RKO (cell line): ENCODE measurements at places on chromosomes 5 and 9.

DNA sequence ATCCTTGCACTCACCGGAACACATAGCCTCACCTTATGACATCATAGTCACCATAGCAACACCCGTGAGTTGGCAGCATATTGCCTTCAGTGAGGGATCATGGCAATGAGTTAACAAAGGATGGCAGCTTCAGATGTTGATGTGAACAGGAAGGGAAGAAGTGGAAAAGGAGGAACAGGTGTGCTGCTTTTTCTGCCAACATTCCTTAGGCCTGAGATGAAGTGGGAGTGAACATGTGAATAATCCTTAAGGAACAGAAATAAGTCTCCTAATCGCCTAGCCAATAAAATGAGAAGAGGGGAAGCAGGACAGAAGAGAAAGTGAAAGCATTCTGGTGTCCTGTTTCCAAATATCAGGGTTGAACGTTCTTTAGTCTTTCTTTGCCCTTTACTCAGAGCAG, 360.0 kb downstream of the BRINP1 start:
- peak; percentile 18 for DNase-seq

DNA sequence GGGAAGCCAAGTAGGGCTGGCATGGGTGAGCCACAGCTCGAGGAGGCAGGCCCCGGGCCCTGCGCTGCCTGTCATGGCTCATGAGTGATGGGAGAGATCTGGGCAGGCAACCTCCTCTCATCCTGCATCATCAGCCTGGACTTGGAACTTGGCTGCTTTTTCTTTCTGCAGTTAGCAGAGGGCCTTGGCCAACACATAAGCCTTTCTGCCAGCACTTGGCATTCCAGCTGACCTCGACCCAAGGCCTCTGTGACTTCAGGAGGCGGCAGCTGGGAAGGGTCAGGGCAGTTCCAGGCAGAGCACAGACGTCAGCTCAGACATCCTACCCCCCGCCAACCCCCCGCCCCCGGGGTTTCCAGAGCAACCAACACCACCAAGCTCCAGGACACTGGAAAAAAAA, 7.6 kb downstream of the S1PR3 start:
- DNase-seq = no peak

- no peak for DNase-seq
Observed at GRCh38 chr5:118598311-118598710, 390.0 kb downstream of the DTWD2 start.

DNA sequence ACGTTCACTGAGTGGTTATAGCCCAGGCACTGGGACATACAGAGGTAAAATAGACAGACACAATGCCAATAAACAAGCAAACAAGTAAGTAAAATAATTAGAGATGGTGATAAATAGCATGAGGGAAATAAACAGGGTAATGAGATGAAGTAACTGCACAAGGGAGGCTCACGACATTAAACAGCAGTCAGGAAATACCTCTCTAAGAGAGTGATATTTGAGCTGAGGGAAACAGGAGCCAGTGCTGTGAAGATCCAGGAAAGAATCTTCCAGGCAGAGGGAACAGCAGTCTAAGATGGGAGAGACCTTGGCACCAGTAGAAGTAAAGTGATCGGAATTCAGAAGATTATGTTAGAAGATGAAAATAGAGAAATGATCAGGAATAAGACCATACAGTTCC, 279.4 kb downstream of the HINT1 start:
- DNase-seq = no peak

DNA sequence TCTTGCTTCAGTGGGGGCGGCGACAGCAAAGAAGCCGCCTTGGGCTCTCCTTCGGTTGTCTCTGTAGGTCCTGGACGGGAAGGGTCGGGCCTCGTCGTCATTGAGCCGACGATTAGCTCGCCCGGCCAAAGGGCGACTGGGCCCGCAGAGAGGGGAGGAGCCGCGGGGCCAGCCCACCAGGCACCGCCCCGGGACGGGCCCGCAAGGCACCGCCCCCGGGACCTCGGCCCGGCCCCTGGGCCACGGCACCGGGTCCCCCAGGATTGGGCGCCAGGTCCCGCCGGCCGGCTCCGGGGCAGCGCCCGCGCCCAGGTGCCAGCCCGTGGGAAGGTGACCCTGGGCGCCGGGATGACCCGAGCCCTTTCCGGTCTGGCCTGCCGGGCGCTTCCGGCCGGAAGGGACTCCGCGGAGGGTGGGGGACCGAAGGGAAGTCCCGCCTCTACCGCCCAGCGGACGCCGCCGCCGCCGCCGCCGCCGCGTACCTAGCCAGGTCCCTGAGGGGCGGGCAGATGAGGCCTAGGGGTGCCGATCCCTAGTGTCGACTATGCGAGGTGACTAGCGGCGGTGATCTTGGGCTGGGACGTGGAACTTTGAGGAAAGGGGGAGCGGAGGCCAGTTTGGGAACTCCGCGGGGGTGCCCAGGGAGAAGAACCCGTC, at the start of the genes GBA2 and RGP1:
GBA2 (minus strand) TSS at position 371 of the 657 bp plus-strand sequence. CDS start 524 bp downstream, outside the sequence.
RGP1 (plus strand) TSS at position 430 of the 657 bp plus-strand sequence. CDS start 469 bp downstream, outside the sequence.
- peak; percentile 75 for DNase-seq

- DNase-seq = no peak
Observed at GRCh38 chr9:14031060-14031414, 282.9 kb downstream of the NFIB start.

DNA sequence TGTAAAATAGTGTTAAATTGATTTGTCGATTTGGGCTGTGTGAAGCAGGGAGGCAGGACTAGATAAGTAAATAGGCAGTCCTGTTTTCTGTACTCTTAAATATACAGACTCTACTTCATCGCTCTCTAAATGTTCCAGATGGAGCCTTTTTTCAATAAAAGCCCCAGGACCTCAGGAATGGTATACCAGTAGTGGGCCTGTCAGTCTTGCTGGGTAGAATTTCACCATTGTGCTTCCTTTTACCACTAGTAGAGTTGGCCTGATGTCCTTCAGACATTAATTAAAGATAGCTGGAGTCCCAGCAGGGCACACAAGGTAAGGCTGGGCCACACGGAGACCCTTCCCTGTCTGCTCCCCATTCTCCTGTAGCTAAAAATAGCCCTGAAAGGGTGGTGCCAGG, 6.0 kb downstream of the SNX18 start:
- DNase-seq = no peak

DNA sequence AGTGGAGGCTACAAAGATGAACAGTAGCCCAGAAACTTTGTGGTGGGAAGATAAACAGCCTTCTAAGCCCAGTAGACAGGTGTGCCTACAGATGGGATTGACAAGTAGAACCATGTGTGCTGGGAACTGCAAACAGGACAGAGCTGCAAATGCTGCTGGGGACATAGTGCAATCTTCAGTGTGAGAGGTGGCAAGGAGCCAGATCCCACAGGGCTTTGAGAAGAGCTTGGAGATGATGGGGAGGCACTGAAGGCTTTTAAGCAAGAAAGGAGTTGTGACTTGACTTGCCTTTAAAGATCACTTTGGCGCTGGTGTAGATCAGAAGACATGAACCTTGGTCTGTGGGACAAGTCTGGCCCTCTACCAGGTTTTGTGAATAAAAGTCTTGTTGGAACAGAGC, 675.2 kb downstream of the ACTL7B start:
- no peak for DNase-seq

DNA sequence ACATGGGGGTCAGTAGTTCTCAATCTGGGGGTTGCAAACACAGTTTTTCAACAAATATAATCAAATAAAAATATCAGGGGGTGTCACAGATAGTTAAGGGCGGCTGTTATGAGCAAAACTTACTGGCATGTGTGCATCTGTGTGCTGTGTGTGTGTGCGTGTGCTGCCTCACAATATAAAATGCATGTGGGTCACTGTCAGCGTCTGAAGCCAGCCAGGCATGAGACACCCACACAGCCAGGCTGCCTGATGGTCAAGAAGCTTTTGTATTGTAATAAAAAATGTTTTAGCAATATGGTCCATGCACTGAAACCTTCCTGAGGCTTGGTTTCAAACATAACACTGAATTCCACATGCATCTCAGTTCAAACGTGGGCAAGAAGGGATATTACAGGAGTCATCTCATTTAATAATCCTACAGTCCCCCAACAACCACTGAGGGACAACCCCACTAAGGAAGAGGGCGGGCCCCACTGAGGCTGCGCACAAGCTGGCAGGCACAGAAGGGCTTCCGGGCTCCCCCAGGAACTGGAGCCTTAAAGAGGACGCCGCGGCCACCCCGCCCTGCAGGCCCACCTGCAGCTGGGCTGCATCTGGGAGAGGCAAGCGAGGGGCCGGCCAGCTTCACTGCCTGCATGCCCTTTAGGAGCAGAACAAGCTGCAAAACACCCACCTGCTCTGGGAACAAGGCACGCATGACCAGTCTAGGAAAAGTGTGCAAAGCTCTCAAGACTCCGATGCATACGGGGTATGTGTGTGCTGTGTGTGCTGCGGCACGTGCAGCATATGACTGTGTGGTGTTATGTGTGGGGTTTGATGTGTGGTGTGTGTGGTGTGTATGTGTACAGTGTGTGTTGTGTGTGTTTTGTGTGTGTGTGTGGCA, 14.1 kb downstream of the SEMA4D start:
- no peak for DNase-seq

DNA sequence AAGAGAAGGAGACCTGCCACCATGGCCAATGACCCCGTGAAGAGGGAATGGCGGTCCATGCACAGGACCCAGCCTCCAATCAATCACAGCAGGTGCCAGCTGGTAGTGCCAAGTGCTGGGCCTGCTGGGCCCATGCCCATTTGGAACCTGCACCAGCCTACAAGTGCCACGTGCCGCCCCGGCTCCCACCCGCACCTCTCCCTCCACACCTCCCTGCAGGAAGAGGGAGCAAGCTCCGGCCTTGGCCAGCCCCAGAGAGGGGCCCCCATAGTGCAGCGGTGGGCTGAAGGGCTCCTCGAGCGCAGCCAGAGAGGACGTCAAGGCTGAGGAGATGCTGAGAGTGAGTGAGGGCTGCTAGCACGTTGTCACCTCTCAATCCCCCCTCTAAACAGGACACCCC, 37.8 kb upstream of the NPR3 start:
- no peak for DNase-seq

GRCh38 chr5:169697976-169698375, 60.9 kb downstream of the DOCK2 start:
- DNase-seq = no peak

- no peak for DNase-seq
Observed at GRCh38 chr9:87545858-87546257, 48.2 kb downstream of the DAPK1 start.

DNA sequence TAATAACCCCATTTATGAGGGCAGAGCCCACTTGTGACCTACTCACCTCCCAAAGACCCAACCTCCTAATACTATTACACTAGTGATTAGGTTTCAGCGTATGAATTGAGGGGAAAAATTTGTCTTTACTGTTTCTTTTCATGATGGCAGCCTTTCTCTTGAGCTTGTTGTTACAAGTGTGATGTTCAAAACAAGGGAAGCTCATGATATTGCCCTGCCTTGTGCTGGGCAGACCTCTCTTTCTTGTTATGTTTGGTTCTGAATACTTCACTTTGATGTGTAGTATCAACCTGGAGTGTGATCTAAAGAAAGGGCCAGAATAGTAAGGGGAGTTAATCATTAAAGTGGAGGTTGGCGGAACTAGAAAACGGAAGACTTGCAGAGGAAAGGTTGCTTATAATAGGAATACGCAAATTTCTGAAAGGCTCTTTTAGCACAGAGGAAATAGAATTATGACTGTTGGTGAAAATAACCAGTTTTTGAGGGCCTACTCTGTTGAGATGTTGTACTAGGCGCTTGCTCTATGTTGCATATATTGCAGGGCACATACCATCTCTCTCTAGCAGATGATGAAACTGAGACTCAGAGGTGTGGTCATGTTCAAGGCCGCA, 68.2 kb downstream of the MELK start:
- DNase-seq = no peak

DNA sequence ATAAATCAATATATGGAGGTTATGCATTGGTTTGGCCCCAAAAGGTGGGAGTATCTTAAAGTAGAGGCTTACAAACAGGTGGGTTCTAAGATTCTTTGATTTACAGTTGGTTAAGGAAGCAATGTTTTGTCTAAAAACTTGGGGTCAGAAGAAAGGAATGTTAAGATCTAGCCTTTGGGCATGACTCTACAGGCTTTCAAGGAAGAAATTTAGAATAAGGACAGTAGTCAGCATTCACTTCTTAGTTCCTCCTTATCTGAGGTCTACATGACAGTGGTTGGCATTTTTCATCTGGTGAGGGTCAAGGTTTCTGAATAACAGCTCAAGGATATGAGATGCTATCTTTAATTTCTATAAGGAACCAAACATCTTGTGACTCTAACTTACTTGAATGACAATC, 122.8 kb downstream of the CAMK4 start:
- DNase-seq = no peak

GRCh38 chr5:33231214-33231710, 209.5 kb upstream of the TARS1 start:
- DNase-seq = no peak

GRCh38 chr5:176192094-176192721, 46.0 kb upstream of the SIMC1 start:
- no peak for DNase-seq

GRCh38 chr5:158127536-158127935, 268.6 kb upstream of the CLINT1 start:
- DNase-seq = no peak

DNA sequence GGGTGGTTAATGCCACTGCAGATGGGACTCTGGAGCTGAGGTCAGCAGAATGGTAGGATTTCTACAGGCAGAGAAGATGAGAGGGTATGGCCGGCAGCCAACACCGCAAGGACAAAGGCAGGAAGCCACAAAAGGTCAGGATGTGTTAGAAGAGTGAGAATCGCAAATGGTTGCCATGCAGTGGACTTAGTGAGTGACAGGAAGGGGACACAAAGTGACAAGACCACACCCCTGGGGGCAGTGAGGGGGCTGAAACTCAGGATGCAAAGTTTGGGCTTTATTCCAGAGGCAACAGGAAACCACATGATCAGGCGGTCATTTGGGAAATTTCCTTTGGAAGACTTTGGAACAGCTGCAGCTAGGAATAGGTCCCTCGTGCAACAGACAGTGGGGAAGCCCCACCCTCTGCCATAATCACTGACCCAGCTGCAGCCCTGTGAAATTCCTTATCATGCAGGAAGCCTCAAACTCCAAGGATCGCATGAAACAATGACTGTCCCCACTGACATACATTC, 14.2 kb upstream of the CCDC180 start:
- DNase-seq = no peak

GRCh38 chr5:18487928-18488480, 853.7 kb downstream of the TAF11L14 start:
- no peak for DNase-seq

GRCh38 chr9:133771486-133772482, 33.6 kb upstream of the SARDH start:
- no peak for DNase-seq

DNA sequence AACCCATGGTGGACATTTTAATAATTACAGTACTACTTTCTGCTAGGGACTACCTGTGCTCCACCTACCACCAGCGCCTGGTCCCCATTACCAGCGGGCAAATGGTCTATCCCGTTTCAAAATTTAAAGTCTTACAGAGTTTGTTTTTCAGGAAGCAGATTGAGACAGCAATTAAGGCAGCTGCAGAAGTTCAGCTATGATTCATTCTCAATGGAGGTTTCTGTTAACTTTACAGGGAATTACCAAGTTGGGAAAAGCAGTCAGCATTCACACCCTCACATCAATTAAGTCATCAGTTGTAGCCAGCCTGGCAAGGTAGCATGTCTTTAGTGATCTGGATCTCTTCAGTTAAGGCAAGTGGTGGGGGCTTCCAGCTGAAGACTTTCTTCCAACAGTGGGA, 410.6 kb upstream of the DAB2 start:
- DNase-seq = no peak

GRCh38 chr5:169164481-169164925, 136.4 kb downstream of the SLIT3 start:
- DNase-seq = no peak

GRCh38 chr5:146079695-146080373, 25.5 kb downstream of the PLAC8L1 start:
- DNase-seq = no peak

GRCh38 chr5:13946111-13946510, 1.6 kb upstream of the DNAH5 start:
- no peak for DNase-seq
